ENCODE measurements at places on chromosomes 1 and 21. TPM values are rescaled to one million over a fixed set of nuclear protein-coding genes. Genes with fewer than 3 reads are reported as not detected.

The CHIA gene
- total RNA-seq: not detected

The HSD3B2 gene
- total RNA-seq: not detected

The ROR1 gene
- 9.5 TPM for total RNA-seq

The RGS1 gene
- total RNA-seq: not detected

The KLHL17 gene
- 9.9 TPM for total RNA-seq

The OR10K2 gene
- not detected for total RNA-seq

The CLCNKA gene
- not detected for total RNA-seq

The CFAP141 gene
- total RNA-seq: not detected

The ZNF683 gene
- total RNA-seq: not detected

The LAD1 gene
- not detected for total RNA-seq

The RGSL1 gene
- not detected for total RNA-seq

The NBPF19 gene
- 1.5 TPM for total RNA-seq

The CD101 gene
- total RNA-seq: not detected

The KCNA3 gene
- total RNA-seq: 0.45 TPM

The TPTE gene
- not detected for total RNA-seq

The SELE gene
- not detected for total RNA-seq

The VWA5B1 gene
- total RNA-seq: not detected

The RNPEP gene
- 70.5 TPM for total RNA-seq

The RNF115 gene
- total RNA-seq: 10.9 TPM

The CELA2A gene
- not detected for total RNA-seq

The GNG4 gene
- total RNA-seq: 1.3 TPM

The BARHL2 gene
- total RNA-seq: not detected

The NEK2 gene
- 39.2 TPM for total RNA-seq

The ARHGAP29 gene
- 24.2 TPM for total RNA-seq

The GSTM3 gene
- 28.4 TPM for total RNA-seq

The GPR3 gene
- total RNA-seq: 1.0 TPM

The S100A11 gene
- total RNA-seq: 476 TPM

The RGS8 gene
- total RNA-seq: not detected

The COL11A1 gene
- total RNA-seq: 8.8 TPM

The PRRC2C gene
- 39.5 TPM for total RNA-seq

The FBXO28 gene
- 20.4 TPM for total RNA-seq

The LGR6 gene
- total RNA-seq: under 0.01 TPM

The C1orf94 gene
- total RNA-seq: not detected

The RPTN gene
- not detected for total RNA-seq

The KRTAP13-2 gene
- total RNA-seq: not detected

The SPATA45 gene
- not detected for total RNA-seq

The ELAPOR1 gene
- under 0.01 TPM for total RNA-seq

The KRTAP19-8 gene
- not detected for total RNA-seq

The INKA2 gene
- 1.3 TPM for total RNA-seq

The GBP7 gene
- total RNA-seq: not detected

The MRPL39 gene
- 36.1 TPM for total RNA-seq

The TLCD4 gene
- total RNA-seq: 0.84 TPM

The MAP3K21 gene
- 0.89 TPM for total RNA-seq

The NPPA gene
- not detected for total RNA-seq

The MTARC1 gene
- 1.7 TPM for total RNA-seq

The SLC45A1 gene
- 3.0 TPM for total RNA-seq

All from bronchus fibroblast of lung (primary cell).